NCI-H187 treated with DMSO at 0.1 percent for 48 hours (cell line): ENCODE measurements at places on chromosomes 1 and 21.

GRCh38 chr1:170903961-170904360 is 31.4 kb upstream of the MROH9 start:
- no peak for DNase-seq

- DNase-seq: no peak
Measured at GRCh38 chr1:152926091-152926490, 17.7 kb downstream of the IVL start.

- no peak for DNase-seq
Measured at GRCh38 chr1:221543529-221544120, 198.3 kb downstream of the DUSP10 start.

DNA sequence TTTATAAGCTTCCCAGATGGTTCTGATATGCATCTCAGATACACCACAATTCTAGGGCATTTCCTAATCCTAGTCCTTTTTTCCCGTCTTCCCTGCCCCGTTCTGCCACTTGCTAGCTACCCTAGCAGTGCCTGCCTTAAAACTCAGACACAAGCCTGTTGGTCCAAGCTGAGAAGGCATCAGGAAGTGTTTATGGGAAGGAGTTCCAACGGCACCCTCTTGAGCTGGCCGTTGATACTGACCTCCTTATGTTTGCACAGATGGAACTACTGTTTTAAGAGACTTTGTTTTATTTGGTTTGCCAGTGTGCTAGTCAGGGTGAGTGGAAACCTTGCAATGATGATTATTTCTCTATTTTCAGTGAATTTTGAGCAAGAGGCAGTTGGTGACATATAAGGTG is 67.2 kb downstream of the UCK2 start:
- no peak for DNase-seq

- no peak for DNase-seq
Measured at GRCh38 chr21:25149022-25149421, 458.3 kb downstream of the MRPL39 start.

DNA sequence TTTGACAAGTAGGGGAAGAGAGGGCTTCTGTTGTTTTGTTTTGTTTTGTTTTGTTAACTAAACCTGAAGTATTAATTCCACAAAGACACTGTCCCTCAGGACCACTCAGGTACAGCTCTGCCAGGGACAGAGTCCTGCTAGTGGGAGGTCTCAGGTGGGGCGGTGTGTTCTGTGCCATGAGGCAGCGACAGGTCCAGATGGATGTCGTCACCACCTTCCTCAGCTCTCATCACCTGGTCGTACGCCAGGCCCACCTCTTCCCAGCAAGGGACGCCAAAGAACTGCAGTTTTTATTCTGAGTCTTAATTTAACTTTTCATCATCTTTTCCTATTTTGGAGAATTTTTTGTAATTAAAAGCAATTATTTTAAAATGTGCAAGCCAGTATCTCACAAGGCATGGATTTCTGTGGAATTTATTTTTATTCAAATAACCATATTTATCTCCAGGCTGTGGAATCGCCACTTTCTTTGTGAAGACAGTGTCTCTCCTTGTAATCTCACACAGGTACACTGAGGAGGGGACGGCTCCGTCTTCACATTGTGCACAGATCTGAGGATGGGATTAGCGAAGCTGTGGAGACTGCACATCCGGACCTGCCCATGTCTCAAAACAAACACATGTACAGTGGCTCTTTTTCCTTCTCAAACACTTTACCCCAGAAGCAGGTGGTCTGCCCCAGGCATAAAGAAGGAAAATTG is 62.5 kb downstream of the POFUT2 start:
- no peak for DNase-seq

DNA sequence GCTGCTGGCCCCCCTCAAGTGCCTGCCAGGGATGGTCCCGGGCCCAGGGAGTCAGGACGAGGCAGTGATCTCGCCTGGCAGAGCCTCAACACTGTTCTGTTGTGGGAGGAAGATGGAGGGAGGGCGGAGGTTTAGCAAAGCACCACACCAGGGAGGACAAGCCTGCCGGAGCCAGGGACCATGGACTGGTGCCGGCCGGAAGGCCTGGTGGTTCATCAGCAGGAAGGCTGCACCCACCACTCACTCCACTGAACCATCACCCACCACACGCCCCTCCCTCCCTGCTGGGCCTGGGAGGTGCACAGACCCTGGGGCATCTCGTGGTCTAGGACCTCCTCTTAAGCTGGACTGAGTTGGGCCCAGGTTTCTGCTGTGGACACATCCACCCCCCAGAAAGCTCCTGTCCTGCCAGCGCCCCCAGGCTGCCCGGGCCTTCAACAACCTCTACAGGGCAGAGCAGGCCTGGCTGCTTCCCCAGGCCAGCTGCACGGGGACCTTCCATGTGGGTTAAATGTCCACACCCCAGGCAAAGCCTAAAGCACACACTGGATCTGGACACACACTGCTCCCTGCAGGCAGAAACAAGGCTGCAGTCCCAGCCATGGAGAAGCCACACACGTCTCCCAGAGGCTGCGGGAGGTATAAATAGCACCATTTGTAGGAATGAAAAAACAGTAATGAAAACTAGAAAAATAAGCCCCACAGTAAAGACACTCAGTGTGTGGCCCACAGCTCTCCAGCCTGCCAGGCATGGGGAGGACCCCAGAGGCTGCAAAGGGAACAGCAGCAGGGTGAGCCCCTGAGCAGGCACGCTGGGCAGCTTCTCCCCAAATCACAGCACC is 10.4 kb upstream of the TMEM240 start:
- no peak for DNase-seq

GRCh38 chr1:112718691-112719418 is 3.7 kb upstream of the PPM1J start:
- no peak for DNase-seq

- no peak for DNase-seq
Measured at GRCh38 chr21:25175938-25176337, 431.3 kb downstream of the MRPL39 start.

DNA sequence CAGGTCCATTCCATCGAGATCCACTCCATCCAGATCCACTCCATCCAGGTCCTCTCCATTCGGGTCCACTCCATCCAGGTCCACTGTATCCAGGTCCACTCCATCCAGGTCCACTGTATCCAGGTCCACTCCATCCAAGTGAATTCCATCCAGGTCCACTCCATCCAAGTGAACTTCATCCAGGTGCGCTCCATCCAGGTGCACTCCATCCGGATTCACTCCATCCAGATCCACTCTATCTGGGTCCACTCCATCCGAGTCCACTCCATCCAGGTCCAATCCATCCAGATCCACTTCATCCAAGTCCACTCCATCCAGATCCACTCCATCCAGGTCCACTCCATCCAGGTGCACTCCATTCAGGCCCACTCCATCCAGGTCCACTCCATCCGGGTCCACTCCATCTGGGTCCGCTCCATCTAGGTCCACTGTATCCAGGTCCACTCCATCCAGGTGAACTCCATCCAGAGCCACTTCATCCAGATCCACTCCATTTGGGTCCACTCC is 157.4 kb downstream of the HUNK start:
- DNase-seq: no peak
